ENCODE measurements at places on chromosomes 7 and 10.

- DNase-seq: no peak
These were observed 82.0 kb downstream of the VWC2 start for GRCh38 chr7:49855281-49855980.

- DNase-seq: no peak
These were observed 16.6 kb downstream of the ESYT2 start for GRCh38 chr7:158812684-158813083.

GRCh38 chr7:29149036-29149435 lies 2.7 kb upstream of the CPVL start:
- no peak for DNase-seq

GRCh38 chr7:111871283-111871682 lies 309.0 kb upstream of the IMMP2L start:
- DNase-seq: no peak

Measured in stimulated activated CD4-positive, alpha-beta T cell treated with anti-CD3 and anti-CD28 coated beads, Interleukin-1b, Interleukin-23, amount 100 ng/mL, for 1 hour (primary cell).